ENCODE measurements at places on chromosomes 1 and 21.

DNA sequence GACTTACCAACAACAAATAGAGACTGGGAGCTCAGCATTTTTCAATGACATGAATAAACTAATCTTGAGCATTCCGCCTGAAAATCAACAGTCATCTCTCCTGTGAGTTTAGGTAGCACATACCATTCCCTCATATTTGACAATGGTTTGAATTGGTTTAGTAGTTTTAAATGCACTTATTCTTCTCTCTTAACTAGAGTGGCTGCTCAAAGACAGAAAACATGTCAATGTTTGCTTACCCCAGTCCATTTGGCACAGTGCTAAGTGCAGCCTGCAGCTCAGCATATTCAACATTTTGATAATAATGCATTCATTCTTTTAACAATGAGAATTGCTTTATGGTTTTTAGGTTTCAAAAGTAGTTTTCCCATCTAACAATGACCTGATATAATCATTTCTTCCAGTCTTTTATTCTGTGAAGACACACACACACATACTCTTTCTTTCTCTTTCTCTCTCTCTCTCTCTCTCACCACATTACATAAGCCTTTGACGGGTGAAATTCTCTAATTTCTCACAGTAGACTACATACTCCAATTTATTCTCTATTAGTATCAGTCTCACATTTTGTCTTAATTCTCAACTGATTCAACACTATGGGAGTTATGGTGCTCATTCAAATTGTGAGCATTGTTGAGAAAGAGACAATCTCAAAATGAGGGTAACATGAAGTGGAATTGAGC, 432.3 kb downstream of the LRRIQ3 start:
- DNase-seq, result no peak

DNA sequence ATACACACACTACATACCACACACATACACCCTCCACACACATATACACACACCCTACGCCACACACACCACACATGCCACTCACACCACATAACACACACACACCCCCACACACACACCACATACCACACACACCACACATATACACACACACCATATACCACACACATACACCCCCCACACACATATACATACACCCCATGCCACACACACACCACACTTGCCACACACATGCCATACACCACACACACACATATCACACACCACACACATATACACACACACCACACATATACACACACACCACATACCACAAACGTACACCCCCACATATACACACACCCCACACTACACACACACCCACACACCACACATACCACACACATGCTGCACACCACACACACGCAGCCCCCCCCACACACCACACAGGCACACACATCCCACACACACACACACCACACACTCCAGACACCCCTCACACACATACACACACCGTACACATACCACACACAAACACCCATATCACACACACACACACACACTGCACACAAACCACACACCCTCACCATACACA, 76.7 kb upstream of the TMPRSS2 start:
- DNase-seq, result no peak

- DNase-seq, result no peak
These were observed 149.8 kb upstream of the ZNHIT6 start for GRCh38 chr1:85857991-85858390.

DNA sequence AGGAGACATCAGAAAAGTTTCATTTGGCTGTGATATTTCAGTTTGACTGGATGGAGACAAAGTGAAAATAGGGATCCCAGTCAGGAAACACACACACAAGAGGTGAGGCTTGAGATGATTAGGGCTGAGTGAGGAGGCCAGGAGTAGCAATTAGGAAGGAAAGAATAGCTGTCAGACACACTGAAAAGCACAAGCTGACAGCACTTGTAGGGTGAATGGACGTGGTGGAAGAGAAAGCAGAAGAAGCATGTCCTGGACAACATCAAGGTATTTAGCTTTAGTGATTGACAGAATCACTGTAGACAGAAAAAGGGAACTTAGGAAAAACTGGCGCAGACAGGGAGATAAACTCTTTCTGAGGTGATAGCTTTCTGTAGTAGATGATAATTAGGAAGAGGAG, 347.7 kb downstream of the TGFB2 start:
- DNase-seq, result no peak

DNA sequence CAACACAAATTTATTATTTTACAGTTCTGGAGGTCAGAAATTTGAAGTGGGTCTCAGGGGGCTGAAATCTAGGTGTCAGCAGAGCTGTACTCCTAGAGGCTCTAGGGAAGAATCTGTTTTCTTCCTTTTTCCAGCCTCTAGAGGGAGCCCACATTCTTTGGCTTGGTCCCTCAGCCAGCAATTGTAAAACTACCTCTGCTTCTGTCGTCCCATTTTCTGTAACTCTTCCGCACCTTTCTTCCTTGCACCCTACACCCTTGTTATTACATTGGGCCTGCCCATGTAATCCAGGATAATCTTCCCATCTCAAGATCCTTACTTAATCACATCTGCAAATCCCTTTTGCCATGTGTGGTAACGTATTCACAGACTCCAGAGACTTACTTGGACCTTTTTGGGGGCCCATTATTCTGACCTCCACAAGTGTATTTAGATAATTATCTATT, 24.8 kb upstream of the THEM4 start:
- DNase-seq, result no peak

- DNase-seq, result no peak
These were observed 1.1 kb upstream of the ST6GALNAC3 start for GRCh38 chr1:76073481-76073880.

GRCh38 chr1:116481934-116482333, 88.9 kb downstream of the CD58 start:
- no peak for DNase-seq

DNA sequence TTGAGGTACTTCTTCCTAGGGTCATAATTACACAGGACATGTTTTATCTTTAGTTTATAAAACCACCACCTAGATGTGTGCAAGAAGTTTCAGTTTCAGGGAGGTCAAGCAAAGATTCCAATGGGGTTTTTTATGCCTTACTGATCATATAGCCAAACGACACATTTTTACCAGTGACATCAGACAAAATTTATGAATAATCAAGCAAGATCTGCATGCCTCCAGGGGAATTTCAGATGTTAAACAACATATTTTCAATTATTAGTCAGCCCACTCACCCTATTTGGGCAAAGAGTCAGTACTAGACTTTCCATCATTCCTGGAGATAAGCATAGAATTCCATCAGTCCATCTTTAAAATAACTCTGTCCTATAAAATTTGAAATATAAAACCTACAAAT, 867.4 kb downstream of the KCNT2 start:
- no peak for DNase-seq

DNA sequence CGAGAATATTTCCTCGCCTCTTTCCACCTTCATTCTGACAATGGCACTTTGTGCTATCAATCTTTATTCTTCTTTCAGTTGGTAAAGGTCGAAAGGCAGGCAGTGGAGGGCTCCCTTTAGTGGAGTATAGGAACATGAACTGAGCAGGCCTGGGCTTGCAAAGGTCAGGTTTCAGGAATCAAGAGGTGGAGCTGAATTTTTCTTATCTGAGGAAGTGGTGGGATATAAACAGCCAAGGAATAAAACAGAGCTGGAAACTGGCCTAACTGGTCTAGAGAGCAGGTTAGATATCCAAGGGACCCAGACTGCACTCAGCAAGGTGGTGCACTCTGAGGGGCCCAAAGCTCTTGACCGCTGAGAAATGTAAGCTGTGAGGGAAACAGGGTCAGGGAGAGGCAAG, 99.1 kb downstream of the PLA2G4A start:
- no peak for DNase-seq

DNA sequence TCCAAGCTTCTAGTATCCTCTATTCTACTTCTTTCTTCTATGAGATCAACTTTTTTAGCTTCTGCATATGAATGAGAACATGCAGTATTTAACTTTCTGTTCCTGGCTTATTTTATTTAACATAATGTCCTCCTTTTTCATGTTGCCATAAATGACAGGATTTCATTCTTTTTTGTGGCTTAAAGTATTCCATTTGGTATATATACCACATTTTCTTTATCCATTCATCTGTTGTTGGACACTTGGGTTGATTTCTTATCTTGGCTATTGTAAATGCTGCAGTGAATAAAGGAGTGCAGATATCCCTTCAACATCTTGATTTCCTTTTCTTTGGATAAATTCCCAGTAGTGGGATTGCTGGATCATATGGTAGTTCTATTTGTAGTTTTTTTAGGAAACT, 209.6 kb downstream of the GPR52 start:
- DNase-seq, result no peak

DNA sequence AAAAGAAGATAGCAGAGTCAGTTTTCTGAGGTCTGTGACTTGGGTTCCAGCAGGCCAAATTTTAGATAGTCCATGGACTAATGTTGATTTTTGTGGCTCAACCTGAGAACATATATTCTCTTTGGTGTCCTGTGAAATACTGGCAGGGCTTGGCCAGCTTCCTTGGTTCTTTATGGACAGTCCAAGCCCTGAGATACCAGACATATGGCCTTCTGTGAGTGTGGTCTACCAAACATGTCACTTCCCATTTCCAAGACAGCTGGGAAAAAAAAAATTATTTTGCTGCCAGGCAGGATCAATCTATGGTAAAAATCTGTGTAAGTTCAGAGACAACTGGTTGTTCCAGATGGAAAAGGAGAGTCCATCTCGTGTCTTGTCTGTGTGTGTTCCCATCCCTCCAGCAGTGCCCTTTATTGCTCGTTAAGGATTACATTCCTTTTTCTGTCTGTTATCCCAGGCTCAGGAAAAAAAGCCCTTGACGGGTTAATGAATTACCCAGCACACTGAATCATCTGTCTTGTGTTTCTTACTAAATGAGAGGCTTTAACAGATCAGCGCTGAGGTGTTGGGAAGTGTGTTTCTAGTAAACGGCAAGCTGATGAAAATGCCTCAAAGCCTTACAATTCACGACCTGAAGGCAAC, 33.4 kb upstream of the XPR1 start:
- no peak for DNase-seq

- no peak for DNase-seq
These were observed 29.6 kb upstream of the PLA2G4A start for GRCh38 chr1:186798960-186799688.

GRCh38 chr1:57345916-57346315, 77.9 kb downstream of the DAB1 start:
- no peak for DNase-seq

GRCh38 chr1:226946841-226947240, 6.7 kb downstream of the COQ8A start:
- DNase-seq, result no peak

DNA sequence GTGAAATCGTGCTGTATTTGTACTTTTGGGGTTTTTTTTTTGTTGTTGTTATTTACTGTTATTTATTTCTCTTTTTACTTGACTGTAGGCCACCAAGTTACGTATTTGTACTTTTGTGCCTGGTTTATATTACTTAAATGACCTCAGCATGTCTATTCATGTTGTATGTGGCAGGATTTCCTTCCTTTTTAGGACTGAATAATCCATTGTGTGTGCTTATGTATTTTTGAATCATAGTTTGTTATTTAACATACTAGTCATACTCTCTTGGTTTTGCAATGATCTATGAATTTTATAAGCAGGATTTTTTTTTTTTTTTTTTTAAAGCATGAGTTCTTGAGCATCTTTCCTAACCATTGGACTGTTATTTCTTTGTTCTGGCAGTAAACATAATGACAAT, 51.2 kb downstream of the RNF2 start:
- no peak for DNase-seq

DNA sequence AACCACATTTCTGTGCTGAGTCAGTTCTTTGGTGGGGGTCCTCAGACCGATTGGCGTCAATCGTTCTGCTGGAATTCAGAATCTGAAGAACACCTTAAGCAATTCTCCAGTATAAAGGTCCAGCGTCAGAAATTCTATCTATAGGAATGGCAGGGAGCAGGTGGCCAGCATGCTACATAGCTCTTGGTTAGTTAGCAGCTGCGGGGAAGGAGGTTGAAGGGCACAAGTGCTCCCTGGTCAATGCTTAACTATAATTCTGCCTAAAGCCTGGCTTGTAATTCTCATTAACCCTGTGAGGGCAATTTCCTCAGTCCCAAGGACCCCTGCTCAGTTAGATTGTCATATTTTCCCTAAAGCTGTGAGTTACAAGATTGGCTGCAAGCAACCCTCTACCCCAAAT, 54.3 kb upstream of the GALNT2 start:
- no peak for DNase-seq

- DNase-seq, result no peak
These were observed 198.1 kb upstream of the NCAM2 start for GRCh38 chr21:20800106-20800505.

DNA sequence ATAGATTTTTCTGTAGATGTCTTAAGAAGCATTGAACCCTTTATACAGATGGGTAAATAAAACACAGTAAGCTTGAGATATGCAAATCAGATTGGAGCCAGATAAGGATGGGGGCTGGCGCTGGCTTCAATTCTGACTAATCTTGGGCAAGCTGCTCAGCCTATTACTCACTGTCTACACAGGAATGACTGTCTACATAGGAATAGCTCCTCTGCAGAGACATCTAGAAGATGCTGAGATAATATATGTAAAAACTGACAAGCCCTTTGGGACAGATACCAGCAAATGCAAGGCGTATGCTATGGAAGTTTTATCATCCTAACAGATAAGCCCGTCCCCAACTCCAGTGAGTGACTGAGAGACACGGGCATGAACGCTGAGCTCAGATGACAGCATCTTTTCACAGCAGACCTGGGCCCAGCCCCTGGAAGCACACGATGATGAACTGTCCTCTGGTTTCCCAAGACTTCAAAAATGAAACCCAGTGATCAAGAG, 1.7 kb downstream of the CLDN14 start:
- DNase-seq, result no peak

GRCh38 chr21:28949318-28949717, 43.4 kb downstream of the LTN1 start:
- DNase-seq, result no peak

DNA sequence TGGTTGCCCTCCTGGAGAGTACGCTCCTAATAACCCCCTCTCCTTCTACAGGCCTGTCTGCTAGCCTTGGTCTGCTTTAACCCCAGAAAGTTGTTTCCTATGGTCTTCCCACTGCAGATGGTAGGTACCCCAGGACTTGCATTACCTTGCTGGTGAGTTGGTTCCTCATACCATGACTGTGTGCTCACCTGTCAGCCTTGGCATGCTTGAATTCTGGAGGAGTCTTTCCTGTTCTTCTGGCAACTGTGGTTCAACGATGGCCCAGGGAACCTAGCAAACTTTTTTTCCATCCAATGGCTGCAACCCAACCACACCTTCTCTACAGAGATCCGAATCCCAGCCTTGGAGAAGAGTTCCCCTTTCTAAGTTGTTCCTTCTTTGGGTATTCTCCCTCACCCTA, 36.9 kb downstream of the RPS6KC1 start:
- no peak for DNase-seq

DNA sequence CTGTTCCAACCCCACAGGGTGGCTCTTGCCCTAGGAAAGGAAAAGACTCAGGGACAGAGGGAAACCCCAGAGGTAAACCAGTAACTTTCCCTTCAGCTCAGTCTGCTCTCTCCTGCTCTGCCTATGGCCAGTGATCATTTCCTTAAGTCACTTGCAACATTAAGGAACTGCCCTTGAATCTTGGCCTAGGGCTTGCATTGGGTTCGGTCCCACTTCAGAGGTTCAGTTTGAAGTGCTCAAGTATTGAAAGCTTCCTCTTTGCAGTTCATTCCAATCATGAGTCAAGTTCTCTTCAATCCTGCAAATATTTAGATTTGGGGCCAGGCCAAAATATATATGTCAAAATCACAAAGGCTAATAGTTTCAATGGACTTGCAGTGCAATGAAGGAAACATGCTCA, 97.7 kb upstream of the IRF2BP2 start:
- DNase-seq, result no peak

- DNase-seq, result no peak
These were observed 157.2 kb upstream of the KAZN start for GRCh38 chr1:14441302-14441741.

GRCh38 chr1:33374336-33375105, 53.6 kb upstream of the A3GALT2 start:
- no peak for DNase-seq

Measured in T-helper 17 cell (primary cell).